Nucleus accumbens (tissue), 56 donors: ENCODE measurements at places on chromosomes 16 and 17.

- no peak for DNase-seq
Observed at GRCh38 chr16:88430524-88431446, 22.3 kb upstream of the ZFPM1 start.

DNA sequence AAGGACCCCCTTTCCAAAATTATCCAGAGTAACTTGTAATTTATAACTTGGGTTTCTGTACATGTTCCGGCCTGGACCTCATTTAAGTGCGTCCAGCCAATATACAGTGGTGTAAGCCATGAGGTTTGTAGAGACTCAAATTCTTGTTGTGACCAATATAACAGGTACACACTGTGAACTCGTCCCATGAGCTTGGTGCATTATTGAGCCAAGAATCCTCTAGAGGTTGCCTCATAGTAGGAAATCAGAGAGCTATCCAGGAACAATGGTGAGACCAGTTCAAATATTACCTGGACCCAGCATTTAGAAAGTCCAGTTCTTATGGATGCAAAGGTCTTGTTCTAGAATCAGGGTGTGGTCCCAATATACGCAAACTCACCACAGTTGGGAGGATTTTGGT is 138.2 kb downstream of the NPIPB5 start:
- no peak for DNase-seq

GRCh38 chr16:88118376-88118775 is 167.1 kb downstream of the BANP start:
- no peak for DNase-seq

- DNase-seq, result no peak
Observed at GRCh38 chr16:31718998-31719397, 154.6 kb upstream of the ZNF267 start.

DNA sequence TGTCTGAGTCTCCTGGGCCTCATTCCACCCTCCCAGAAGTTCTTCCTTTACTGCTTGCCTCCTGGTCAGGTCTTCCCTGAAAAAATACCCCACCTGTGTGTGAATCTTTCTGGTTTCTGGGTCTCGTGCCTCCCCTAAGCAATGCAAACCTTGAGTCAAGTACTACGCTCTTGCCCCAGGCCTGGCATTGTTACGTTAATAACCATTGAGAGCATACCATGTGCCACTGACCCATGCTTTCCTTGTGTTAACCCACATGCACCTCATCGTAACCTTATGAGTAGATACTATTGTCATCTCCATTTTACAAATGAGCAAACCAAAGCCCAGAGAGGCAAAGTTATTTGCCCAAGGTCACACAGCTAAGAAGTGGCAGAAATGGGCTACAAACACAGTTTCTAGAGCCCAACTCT is 25.4 kb upstream of the TOB1 start:
- DNase-seq, result no peak

- DNase-seq, result no peak
Observed at GRCh38 chr17:48733632-48734328, 5.2 kb upstream of the HOXB13 start.

GRCh38 chr17:51371732-51372151 is 111.4 kb downstream of the UTP18 start:
- DNase-seq, result peak; percentile 61

DNA sequence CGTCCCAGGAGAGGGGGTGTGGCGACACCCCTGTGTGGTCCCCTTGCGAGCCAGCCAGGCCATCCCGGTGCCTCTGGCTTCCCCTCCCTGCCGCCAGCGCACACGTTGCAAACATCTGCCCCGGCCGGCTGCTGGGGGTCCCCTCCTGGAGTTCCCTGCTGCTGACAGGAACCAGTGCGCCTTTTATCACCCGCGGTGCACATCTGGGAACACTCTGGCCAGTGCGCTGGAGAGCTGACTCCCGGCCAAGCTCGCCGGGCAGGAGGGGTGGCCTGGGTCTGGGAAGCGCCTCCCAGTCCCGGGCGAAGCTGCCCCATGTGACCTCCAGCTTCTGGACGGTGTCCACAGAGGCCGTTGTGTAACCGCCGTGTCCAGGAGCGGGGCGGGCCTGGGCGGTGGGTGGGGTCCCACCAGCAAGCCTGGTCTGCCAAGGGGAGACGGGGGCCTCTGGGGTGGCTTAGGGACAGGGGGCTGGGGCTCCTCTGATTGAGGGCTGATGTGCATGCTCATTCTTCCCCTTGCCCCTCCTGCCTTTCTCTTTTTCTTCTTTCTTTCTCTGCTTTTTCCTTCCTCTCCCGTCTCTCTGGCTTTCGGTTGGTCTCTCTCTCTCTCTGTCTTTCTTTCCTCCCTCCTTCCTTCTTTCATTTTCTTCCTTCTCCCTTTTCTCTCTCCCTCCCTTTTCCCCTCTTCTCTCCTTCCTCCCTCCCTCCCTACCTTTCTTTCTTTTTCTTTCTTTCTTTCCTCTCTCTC is 25.2 kb upstream of the CIBAR2 start:
- DNase-seq, result peak; percentile 68

DNA sequence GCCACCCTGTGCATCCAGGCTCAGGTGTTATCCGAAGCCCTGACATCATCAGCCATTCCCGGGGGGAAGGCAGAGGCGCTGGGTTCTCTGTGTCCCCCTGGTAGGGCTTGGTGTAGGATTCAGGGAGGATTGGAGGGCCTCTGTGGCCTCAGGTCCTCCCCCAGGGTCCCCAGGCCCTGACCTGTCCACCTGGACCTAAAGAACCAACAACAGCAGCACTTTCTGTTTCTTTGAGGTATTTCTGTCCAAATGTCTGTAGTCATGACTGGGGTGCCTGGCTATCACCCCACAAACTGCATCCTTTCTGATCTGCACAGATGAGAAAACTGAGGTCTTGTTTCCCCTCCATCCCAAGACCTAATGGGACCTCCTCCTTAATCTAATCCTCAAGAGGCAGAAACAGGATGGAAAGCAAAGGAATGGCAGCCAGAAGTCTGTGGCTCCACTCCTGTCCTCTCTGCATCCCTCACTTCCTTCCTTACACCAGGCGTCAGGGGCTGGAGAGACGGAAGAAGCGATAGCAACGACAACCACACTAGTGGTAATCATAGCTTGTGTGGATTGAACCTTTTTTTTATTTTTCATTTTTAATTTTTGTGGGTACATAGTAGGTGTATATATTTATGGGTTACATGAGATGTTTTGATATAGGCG is 11.8 kb downstream of the NLRC5 start:
- no peak for DNase-seq

- no peak for DNase-seq
Observed at GRCh38 chr16:84069540-84069939, 26.9 kb upstream of the SLC38A8 start.

- no peak for DNase-seq
Observed at GRCh38 chr16:71467810-71468209, 5.8 kb upstream of the ZNF23 start.

- no peak for DNase-seq
Observed at GRCh38 chr16:28182183-28182582, 29.6 kb downstream of the XPO6 start.

GRCh38 chr17:10234033-10234432 is 35.6 kb upstream of the GAS7 start:
- DNase-seq, result no peak

- no peak for DNase-seq
Observed at GRCh38 chr17:82029391-82029790, 2.1 kb upstream of the RAC3 start.

DNA sequence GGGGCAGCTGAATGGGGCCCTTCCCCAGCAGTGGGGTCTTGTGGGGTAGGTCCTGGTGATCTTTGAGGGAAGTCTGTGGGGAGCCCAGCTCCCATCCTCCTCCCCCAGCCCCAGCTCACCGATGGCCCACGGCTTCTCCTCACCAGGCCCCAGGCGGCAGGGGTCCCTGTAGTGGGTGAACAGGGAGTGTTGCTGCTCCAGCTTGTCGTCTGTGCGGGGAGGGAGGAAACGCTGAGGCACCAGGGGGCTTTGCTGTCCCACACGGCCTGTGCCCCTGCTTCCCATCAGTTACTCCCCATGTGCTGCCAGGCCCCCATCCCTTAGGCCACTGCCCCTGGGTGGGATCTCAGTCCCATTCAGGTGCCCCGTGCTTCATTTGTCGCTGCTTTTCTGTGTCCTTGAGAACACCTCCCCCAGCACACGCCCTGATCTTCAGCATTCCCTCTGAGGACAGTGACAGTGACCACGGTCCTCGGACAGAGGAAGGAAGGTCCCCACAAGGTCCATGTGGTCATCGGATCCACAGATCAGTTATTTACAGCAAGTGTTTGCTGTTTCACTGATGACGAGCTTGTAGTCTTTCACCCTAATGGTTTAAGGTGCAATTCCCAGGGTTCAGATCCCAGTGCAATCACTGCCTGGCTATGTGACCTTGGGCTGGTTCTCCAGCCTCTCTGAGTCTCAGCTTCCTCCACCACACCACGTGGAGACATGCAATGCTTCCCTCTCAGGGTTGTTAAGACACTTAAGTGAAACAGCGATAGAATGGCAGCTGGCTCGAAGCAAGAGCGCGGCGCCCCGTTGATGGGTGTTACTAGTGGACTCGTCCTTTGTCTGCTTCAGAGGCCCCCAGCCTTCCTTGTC is 53.1 kb downstream of the PRMT7 start:
- no peak for DNase-seq

DNA sequence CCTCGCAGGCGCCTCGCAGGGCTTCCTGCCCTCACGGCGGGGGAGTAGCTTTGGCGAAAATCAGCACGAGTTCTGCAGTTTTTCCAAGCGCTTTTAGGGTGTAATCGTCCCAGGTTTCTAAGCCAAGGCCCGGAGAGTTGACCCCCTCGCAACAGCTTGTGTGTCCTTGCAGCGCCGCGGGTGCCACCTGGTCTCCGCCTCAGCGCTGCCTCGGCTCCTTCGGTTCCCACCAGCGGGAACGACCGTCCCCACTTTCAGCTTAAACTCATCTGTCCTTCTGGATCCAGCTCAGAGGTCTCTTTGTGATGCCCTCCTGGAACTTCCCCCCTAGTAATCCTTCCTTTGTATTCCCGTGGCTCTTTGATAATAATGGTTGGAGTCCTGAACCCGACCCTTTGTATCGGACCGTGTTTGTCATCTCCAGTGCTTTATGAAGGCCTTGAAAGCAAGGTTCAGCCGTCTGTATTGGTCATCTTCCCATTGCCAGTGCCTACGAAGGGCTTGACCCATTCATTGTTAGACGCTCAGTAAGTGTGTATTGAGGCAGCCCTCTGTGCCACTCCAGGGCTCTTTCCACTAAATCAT is 858 bp upstream of the SMARCE1 start:
- DNase-seq, result no peak

DNA sequence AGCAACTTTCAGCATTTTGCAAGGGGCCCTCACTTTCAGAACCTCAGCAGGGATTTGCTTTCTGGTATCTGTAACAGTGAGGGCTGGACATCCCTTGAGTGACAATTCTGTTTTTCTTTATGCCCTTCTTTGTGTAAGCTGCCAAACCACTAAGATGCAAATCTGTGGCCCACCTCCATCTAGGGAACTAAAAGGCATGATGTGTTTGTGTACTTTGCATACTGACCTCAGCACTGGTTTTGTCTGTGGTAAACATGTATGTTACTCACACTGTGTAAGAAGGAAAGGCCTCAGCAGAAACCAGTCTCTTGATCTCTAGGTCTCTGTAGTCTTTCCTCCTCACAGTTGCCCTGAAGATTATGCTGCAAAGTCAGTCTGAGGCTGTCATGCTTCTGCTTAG is 396.6 kb upstream of the DYNLRB2 start:
- no peak for DNase-seq

GRCh38 chr17:81666092-81666341 is 388 bp downstream of the OXLD1 start:
- DNase-seq, result no peak

GRCh38 chr16:86604436-86605193 is 26.3 kb downstream of the FOXL1 start:
- DNase-seq, result no peak

DNA sequence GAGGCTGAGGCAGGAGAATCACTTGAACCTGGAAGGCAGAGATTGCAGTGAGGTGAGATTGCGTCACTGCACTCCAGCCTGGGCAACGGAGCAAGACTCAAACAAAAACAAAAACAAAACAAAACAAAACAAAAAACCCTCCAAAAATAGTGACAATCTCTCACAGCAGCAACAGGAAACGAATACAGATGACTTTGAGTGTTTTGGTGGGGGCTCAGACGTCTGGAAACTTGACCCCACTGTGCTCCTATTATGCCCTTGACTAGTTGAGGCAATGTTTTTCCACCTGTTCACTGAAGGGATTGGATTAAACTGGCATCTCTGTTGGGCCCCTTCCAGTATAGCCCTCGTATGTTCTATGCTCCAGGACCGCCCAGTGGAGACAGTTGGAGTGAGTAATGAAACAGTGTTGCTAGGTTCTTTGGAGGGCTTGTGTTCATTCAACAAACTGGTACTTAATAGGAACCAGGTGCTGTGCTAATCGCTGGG is 167.0 kb downstream of the UTP18 start:
- no peak for DNase-seq

GRCh38 chr16:68074850-68075555 is 10.2 kb upstream of the NFATC3 start:
- no peak for DNase-seq

- DNase-seq, result no peak
Observed at GRCh38 chr16:77271532-77272426, 72.6 kb downstream of the SYCE1L start.

DNA sequence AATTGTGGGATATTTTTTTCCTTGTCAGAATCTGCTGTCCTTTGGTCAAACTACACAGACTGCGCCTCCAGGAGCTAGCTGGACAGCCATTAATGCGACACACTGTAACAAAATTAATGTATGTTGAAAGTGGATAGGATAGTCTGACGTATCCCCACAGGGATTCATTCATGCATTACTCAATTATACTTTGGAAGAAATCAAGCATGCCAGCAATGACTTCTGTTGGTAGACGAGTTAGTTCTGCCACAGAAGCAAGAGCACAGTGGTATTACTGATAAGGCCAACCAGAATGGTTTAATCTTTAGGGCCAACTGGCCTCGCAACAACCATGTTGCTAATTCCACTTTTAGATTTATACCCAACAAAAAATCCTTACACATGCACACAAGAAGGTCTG is 106.4 kb upstream of the TOB1 start:
- no peak for DNase-seq

- DNase-seq, result peak; percentile 4
Observed at GRCh38 chr17:68011199-68011665, 15.0 kb upstream of the C17orf58 start.

DNA sequence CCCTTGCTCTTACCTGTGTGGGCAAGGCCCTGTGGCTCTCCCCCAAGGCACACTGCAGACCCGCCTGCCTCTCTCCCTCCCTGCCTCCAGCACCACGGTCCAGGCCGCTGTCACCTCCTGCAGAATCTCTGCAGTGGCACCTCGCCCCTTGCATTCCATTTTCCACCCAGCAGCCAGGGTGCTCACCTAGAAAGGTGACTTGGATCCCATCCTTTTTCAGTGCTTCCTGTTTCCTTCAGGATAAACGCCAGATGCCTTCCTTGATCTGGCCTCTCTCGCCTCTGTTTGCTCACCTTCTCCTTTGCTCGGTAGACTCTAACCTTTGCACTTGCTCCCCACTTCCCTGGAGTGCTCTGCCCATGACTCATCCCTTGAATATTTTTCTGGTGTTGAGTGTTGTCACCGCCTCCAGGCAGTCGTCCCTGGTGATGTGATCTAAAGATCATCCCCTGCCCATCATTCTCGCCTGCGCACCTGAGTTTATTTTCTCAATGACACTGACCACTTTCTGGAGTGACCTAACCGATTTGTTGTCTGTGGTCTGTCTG is 79.2 kb upstream of the LGALS9 start:
- DNase-seq, result no peak
